ENCODE measurements at places on chromosomes 4 and X.

- no peak for DNase-seq
Measured at GRCh38 chrX:1027133-1027532, 185.3 kb downstream of the CRLF2 start.

GRCh38 chr4:78734441-78735162, 41.5 kb upstream of the BMP2K start:
- no peak for DNase-seq

DNA sequence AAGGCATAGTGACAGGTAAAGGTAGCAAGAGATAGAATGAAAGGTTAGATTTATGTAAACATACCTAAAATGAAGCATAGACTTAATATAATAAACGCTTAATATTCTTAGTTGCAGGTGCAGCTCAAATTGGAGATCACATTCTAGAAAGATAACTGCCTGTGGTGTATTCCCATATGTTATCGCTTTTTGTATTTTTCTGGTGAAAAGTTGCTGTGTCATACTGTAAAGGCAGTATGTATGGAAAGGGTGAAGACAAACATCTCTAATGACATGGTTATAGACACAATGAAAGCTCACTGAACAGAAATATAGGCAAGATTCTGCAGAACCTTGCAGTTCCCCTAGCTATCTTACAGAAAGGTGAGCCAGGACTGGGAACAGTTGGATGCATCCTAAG, 240.3 kb downstream of the DCLK2 start:
- no peak for DNase-seq

DNA sequence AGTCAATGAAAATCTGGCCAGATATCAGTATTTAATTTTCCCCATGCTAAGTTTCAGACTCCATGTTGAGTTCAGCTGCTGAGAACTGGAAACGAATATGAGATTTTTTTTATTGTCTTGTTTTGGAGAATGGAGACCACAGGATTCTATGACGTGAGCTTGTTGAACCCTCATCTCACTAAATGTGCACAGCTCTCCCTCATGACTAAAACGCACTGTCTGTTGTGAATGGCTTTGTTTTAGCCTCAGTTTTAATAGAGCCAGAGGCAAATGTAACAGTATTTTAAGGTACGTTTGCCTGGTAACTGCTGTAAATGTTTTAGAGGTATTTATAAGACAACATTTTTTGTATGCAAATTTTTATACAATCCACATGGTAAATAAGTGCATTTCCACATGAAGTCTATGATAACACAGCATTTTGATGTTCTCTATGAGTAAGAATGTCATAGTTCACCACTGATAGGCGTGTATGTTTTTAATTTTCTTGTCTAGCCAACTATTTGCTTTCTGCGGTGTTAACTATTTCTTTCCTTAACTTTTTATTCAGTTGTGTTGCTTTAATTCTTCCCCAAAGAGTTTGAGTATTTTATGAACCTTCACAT, 1159.3 kb upstream of the TENM3 start:
- no peak for DNase-seq

DNA sequence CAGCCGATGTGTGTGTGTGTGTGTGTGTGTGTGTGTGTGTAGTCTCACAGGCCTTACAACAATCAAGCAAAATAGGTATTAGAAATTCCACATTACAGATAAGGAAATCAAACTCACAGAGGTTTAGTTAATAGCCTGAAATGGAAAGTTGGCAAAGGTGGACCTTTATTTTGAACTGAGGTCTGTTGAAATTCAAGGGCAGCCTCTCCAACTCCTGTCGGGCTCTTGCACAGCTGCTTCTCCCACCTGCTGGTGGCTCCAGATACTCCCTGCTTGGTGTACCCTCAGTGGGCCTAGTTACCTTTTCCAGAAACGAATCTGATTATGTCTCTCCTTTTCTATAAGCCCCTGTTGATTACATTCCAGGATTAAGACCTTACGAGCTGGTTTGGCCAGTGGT, 195.9 kb downstream of the MGST2 start:
- DNase-seq = no peak

GRCh38 chr4:57865264-57865663, 755.1 kb upstream of the IGFBP7 start:
- DNase-seq = no peak

DNA sequence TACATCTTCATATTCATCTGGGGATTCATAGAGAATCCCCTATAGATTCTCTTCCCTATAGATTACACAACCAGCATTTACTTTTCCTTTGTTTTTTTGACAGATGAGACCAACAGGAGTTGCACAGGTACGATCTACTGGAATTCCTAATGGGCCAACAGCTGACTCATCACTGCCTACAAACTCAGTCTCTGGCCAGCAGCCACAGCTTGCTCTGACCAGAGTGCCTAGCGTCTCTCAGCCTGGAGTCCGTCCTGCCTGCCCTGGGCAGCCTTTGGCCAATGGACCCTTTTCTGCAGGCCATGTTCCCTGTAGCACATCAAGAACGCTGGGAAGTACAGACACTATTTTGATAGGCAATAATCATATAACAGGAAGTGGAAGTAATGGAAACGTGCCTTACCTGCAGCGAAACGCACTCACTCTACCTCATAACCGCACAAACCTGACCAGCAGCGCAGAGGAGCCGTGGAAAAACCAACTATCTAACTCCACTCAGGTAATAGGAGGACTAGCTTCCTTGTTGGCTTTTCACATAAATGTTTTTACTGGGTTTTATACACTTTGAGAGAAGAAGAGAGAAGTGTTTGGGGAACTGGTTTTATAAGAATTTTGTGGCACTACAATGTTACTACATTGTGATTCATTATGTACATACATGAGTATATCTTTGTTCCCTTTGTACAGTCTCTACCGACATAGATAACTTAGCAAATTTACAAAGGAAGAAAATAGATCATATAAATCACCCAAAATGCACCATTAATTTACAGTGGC, 137.2 kb downstream of the DIPK2B start:
- no peak for DNase-seq

DNA sequence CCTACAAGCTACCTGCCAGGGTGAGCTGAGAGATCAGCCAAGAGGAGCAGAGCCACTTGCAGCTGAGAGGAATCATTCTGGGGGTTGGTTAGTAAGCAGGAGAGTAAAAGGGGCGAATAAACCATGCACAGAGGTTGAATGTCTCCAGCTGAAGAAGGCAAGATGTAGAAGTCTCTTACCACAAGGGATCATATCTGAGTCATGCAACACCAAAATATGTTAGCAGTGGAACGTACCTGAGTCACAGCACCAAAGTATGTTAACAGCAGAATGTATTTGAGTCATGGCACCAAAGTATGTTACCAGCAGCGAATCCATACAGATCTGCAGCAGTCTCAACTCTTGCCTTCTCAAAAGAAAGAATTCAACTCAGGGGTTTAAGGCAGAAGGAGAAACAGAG, 29.9 kb downstream of the C4orf51 start:
- DNase-seq = no peak

- peak; percentile 45 for DNase-seq
Measured at GRCh38 chr4:125091-125771, 930 bp downstream of the ZNF718 start.

Measured in suppressor macrophage treated with lipopolysaccharide for 1 hour (primary cell).